H1 (cell line): ENCODE measurements at places on chromosomes 7 and 10.

DNA sequence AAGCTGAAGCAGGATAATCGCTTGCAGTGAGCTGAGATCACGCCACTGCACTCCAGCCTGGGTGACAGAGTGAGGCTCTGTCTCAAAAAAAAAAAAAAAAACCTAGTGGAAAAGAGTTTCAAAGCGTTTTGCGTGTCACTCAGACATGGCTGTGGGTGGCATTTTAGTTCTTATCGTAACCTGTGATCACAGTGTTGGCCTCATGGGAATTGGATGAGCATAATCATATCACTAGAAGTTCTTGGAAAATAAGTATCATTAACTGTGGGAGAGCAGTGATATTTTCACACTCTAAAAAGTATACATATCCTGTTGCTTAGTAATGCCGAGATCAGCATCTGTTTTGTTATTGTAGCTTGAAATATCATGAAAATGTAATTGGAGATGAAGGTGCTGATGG, 92.6 kb downstream of the CREM start:
- H3K4me3 ChIP-seq, result no peak overlapping the region
- H3K4me1 ChIP-seq, result no peaks in the 10 kb centered on the region
- no peak overlapping the region for H3K27ac ChIP-seq

GRCh38 chr10:36171556-36171952, 529.5 kb upstream of the FZD8 start:
- H3K27ac ChIP-seq, result no peak overlapping the region
- DNase-seq, result no peak
- H3K4me1 ChIP-seq, result peaks cover 8% of the 10 kb centered on the region
- H3K36me3 ChIP-seq, result no peaks in the 10 kb centered on the region
- H3K4me3 ChIP-seq, result no peak overlapping the region

GRCh38 chr7:101630591-101630990, 1.5 kb upstream of the MYL10 start:
- no peak for DNase-seq
- no peak overlapping the region for H3K4me3 ChIP-seq
- no peaks in the 10 kb centered on the region for H3K27me3 ChIP-seq
- no peaks in the 10 kb centered on the region for H3K36me3 ChIP-seq

- H3K4me1 ChIP-seq, result no peaks in the 10 kb centered on the region
- H3K36me3 ChIP-seq, result no peaks in the 10 kb centered on the region
- no peaks in the 10 kb centered on the region for H3K27me3 ChIP-seq
- H3K27ac ChIP-seq, result no peak overlapping the region
- no peak for DNase-seq
These were observed 159.9 kb upstream of the MGMT start for GRCh38 chr10:129307141-129307540.

GRCh38 chr10:118544401-118544948, 51.0 kb downstream of the PRLHR start:
- no peaks in the 10 kb centered on the region for H3K36me3 ChIP-seq
- no peak overlapping the region for H3K27ac ChIP-seq
- no peaks in the 10 kb centered on the region for H3K4me1 ChIP-seq
- no peaks in the 10 kb centered on the region for H3K27me3 ChIP-seq

DNA sequence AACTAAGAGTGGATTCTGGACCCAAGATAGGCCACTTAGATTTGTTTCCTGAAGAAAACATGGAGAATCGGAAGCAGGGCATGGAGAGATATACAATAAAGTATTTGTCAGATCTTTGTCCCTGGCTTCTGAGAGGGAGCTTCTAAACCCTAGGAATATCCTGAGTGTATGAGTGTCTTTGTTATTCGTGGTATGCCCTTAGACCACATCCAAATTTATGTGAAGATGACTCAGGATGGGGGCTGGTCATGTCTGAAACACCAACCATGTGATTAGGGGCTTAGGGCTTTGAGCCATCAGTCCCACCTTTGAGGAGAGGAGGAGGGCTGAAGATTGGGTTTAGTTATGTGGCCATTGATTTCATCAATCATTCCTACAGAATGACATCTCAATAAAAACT, 69.7 kb upstream of the PLPP4 start:
- no peaks in the 10 kb centered on the region for H3K36me3 ChIP-seq
- no peak overlapping the region for H3K27ac ChIP-seq
- H3K4me1 ChIP-seq, result peaks cover 8% of the 10 kb centered on the region
- no peaks in the 10 kb centered on the region for H3K27me3 ChIP-seq
- DNase-seq, result no peak
- H3K4me3 ChIP-seq, result no peak overlapping the region

DNA sequence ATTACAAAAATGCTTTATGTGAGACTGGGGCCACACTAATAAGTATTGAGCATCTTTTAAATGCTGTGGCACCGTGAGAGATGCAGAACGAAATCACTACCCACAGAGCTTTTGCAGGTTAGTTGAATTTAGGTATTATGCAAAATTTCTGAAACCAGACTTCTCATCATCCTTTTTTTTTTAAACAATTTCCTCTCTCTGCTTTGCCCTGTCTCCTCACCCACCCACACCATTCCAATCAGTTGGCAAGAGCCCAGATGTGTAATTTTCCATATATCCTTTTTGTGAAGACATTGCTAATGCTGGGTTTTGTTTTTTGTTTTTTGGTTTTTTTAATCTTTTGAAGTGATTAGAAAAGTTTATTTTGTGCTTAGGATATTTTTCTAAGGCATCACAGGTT, 1.1 kb downstream of the YAE1 start:
- peak overlapping the region; percentile 94 for H3K4me3 ChIP-seq
- no peaks in the 10 kb centered on the region for H3K27me3 ChIP-seq
- peaks cover 3% of the 10 kb centered on the region; the same call in 1 of the 2 replicates for H3K4me1 ChIP-seq

DNA sequence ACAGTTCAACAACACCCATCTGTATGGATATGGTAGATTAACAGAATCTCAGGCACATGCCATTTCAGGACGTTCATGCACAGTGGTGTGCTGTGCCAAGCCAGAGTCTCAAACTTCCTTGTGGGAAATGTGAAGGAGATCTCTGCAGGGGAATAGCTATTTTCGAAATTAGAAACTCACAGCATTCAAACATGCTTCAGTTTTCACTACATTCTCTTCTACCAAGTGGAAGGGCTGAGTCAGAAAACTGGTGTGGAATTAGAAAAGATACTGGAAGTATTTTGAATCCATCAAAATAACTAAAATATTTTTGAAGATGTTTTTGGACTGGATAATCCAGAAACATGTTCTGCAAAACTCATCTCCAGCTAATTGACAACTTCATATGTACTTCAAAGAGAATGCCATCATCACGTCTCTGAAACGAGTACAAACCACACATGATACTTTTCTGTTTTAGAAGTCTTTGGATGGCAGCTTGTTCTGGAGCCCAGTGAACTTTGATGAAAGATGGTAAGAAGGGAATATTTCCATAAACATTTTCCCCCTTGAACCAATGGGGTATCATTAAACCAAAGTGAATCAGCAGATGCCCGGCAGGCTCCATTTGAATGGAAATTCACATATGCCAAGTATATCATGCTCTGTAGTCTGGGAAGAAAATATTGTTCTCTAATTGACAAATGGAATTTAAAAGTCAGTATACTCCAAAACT, 616.3 kb upstream of the IGFBP3 start:
- no peak overlapping the region for H3K27ac ChIP-seq
- H3K36me3 ChIP-seq, result no peaks in the 10 kb centered on the region
- H3K4me1 ChIP-seq, result peaks cover 17% of the 10 kb centered on the region
- peaks cover 27% of the 10 kb centered on the region for H3K27me3 ChIP-seq
- DNase-seq, result no peak

- DNase-seq, result no peak
- H3K4me1 ChIP-seq, result no peaks in the 10 kb centered on the region
- no peak overlapping the region for H3K4me3 ChIP-seq
- no peak overlapping the region for H3K27ac ChIP-seq
- H3K36me3 ChIP-seq, result no peaks in the 10 kb centered on the region
These were observed 115.2 kb downstream of the RNLS start for GRCh38 chr10:88467835-88468485.

DNA sequence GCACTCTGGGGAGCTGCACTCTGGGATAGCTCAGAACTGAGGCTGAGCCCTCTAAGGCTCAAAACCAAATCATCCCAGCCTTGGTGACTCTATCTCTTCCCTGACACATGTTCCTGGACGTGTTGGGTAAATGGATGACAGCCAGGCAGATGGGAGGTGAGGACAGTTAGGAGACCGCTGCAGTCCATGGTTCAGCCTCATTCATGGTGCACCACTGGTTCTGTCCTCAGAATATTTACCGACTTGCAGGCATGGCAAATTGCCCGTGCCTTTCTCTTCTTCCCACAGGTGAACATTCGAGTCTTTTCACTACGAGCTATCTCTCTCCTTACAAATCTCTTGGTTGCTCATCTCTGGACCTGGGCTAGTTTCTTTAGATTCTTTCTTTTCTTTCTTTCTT, 80.3 kb upstream of the EFCAB10 start:
- DNase-seq, result no peak
- no peaks in the 10 kb centered on the region for H3K27me3 ChIP-seq
- H3K4me3 ChIP-seq, result no peak overlapping the region
- no peaks in the 10 kb centered on the region for H3K36me3 ChIP-seq

GRCh38 chr7:108358553-108358952, 97.7 kb downstream of the NRCAM start:
- H3K4me3 ChIP-seq, result no peak overlapping the region
- peak; percentile 46 for DNase-seq
- no peaks in the 10 kb centered on the region for H3K4me1 ChIP-seq
- no peaks in the 10 kb centered on the region for H3K36me3 ChIP-seq
- no peak overlapping the region for H3K27ac ChIP-seq
- H3K27me3 ChIP-seq, result no peaks in the 10 kb centered on the region

DNA sequence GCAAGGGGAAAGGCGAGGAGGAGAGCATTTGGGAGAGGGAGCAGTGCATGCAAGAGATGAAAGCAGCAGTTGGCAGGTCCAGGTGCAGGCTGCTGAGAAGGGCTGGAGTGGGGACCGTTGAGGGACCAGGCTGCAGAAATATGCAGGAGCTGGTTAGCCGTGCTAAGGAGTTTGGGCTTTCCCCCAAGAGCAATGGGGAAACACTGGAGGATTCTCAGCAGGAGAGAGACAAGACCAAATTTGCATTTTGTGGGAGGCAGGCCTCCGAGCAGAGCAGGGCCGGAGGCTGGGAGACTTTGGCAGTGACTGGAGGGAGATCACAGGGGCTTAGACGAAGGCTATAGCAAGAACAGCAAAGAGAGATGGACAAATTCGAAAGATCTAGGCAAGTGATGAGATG, 11.8 kb downstream of the BTBD16 start:
- H3K27me3 ChIP-seq, result no peaks in the 10 kb centered on the region
- no peak overlapping the region for H3K4me3 ChIP-seq
- H3K27ac ChIP-seq, result no peak overlapping the region

GRCh38 chr10:43942096-43942850, 293.6 kb upstream of the ZNF32 start:
- no peak overlapping the region for H3K4me3 ChIP-seq
- H3K27ac ChIP-seq, result no peak overlapping the region
- no peaks in the 10 kb centered on the region for H3K27me3 ChIP-seq
- no peak for DNase-seq
- no peaks in the 10 kb centered on the region for H3K36me3 ChIP-seq

DNA sequence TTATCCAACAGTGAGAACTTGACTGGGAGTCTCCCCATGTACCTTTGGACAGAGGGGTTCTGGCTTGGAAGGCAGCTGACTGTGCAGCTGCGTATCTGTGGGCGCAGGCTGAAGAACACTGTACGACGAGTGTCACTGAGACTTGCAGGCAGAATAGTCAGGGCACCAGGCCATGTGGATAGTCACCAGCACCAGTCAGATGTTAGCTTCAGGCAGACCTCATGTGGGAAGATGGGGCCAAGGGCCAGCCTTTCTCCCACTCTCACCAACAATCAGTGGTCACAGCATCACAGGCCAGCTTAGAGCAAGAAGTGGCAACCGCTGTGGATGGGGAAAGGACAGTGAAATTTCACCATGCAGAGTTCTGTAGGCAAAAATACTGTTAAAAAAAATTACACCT, 43.4 kb upstream of the GJD4 start:
- no peak overlapping the region for H3K4me3 ChIP-seq
- no peaks in the 10 kb centered on the region for H3K4me1 ChIP-seq
- DNase-seq, result no peak
- no peaks in the 10 kb centered on the region for H3K36me3 ChIP-seq

DNA sequence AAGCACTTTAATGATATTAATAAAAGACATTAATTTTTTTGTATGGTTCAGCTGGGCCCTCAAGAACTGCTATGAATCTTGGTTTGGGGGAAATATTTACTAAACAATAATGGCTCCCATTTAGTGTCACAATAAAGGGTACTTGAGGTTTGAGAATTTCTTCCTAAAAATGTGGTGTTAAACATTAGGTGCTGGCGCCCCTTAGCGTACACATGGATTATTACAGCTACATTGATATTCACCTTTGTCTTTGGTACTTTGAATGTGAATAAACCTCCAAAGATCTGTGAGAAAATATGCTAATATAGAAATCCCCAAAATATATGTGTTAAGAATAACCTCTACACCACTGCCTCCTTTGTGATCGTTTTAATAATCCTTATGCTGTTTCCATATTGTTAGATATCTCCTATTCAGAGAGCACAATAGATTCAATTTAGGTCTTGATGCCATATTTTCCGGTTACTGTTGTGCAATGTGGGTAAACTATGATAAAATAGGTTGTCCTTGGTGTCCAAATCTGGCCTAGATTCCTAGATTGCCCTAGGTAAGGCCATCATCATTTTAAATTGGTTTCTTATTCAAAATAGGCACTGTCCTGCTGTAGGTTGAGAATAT, 161.8 kb upstream of the CACNA2D1 start:
- no peak for DNase-seq
- no peaks in the 10 kb centered on the region for H3K4me1 ChIP-seq
- no peaks in the 10 kb centered on the region for H3K36me3 ChIP-seq
- no peak overlapping the region for H3K27ac ChIP-seq
- H3K4me3 ChIP-seq, result no peak overlapping the region

GRCh38 chr7:137753067-137753466, 93.7 kb downstream of the DGKI start:
- H3K4me3 ChIP-seq, result no peak overlapping the region
- H3K4me1 ChIP-seq, result peaks cover 4% of the 10 kb centered on the region
- no peak overlapping the region for H3K27ac ChIP-seq
- no peaks in the 10 kb centered on the region for H3K36me3 ChIP-seq
- DNase-seq, result no peak

GRCh38 chr7:46352004-46352954, 431.2 kb upstream of the IGFBP3 start:
- H3K4me1 ChIP-seq, result no peaks in the 10 kb centered on the region; the same call in 1 of the 2 replicates
- H3K36me3 ChIP-seq, result no peaks in the 10 kb centered on the region
- H3K27ac ChIP-seq, result no peak overlapping the region
- no peaks in the 10 kb centered on the region for H3K27me3 ChIP-seq
- no peak for DNase-seq

- H3K4me3 ChIP-seq, result no peak overlapping the region
- no peaks in the 10 kb centered on the region for H3K36me3 ChIP-seq
- H3K27ac ChIP-seq, result no peak overlapping the region
These were observed 119.9 kb upstream of the THSD7A start for GRCh38 chr7:11951909-11952308.
